ENCODE measurements at places on chromosomes 12 and 14.
A peak's percentile ranks its signal among the peaks of the same experiment; 100 is the strongest.

DNA sequence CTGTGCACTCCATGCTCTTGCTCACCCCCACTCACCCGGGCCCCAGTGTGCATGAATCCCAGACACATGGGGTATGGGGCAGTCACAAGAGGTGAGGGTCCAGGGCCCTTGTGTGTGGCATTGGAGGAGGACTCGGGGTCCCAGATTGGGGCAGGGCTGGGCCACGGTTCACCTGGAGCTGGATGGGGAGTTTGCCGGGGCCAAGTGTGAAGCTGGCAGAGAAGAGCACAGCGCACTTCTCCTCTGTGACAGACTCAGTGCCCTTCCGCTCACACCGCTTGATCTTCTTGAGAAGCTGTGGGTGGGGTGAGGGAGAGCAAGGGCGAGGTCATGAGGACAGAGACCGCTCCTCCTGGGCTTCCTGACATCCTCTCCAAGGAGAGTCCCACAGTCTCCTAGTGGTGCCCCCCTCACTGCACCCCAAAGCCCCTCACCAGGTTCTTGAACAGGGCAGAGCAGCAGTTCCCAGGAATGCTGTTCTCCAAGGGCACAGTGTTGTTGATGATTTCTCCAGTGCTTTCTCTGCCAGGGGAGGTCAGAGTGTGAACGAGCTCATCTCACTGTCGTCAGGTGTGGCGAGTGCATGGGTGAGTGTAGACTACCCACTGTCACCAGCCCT is 6.8 kb downstream of the STAT6 start:
- no peak for DNase-seq

GRCh38 chr12:53102883-53103807 is at the start of gene SOAT2:
Gene SOAT2, plus strand, starts transcription at chr12:53103486. Its CDS starts 92 bp downstream, at chr12:53103578.
- no peak for DNase-seq

DNA sequence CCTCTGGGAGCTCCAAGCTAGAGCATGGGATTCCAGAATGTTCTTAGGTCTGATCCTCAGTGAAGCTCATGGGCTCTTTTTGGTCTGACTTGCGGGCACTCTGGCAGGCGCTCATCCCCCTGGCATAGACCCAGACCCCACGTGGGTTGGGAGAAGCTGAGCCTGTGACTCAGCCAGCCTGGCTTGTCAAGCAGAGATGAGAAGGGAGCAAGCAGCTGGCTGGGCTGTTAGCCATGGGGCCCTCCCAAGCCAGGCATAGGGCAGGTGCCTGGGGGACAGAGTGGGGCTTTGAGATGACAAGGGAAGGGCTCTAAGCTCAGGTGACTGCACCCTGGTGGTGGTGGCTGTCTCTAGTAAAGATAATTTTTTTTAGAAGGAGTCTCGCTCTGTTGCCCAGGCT is 80.3 kb upstream of the NOS1 start:
- DNase-seq = no peak

GRCh38 chr12:116370004-116370404 is 92.5 kb upstream of the MED13L start:
- DNase-seq = peak; percentile 77

DNA sequence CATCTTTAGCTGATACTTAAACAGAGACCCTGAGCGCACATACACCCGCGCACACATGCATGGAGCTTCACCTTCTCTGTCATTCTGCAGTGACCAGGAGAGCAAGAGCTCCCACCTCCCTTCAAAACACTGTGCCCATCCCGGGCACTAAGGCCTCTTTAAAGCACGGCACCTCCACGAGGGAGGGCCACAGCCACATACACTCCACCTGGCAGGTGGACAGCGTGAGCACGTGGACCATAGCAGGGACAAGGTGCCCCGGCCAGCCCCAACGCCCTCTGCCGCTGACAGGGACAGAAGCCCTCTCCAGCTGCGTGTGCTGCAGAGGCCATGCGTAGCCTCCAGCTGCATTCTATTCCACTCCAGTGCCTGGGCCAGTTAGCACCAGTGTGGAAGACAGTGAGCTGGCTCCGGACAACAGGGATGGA is 5.4 kb downstream of the GAPDH start:
- DNase-seq = no peak

- no peak for DNase-seq
Observed at GRCh38 chr14:20591235-20591634, at the start of gene RNASE12. Gene RNASE12, minus strand, starts transcription at chr14:20591376. Its CDS starts 653 bp downstream, at chr14:20590723.

GRCh38 chr12:73984552-73984951 is 553.1 kb upstream of the ATXN7L3B start:
- DNase-seq = no peak

- DNase-seq = peak; percentile 7
Observed at GRCh38 chr12:10189653-10190052, 10.8 kb downstream of the TMEM52B start.

- peak; percentile 84 for DNase-seq
Observed at GRCh38 chr12:124636138-124636978, 68.9 kb upstream of the NCOR2 start.

DNA sequence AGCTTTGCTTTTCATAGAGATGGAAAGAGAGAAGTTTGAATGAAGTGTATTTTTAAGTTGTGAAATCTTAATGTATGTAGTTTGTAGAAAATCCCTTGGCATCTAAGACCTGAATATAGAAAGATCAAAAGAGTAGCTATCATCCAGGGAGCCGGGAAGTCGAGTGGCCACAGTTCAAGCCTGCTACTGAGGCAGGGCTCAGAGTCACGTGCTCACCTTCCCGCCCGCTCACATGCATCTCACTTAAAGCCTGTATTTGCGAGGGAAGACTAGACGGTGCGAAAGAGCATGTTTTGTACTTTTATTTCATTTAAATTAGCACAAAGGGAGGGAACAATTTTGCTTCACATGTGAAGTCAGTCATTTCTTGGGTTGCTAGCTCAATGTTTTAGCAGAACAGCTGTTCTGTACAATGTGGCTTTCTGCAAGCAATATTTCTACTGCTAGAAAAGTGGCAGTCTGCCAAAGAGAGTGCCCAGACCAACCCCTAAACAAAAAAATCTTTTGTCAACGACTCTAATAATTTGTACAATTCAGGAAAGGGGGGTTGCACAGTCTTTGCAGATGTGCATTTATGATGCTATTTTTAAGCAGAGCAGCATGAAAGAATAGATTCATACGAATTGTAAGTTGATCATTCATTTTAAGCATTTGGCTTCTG is 290.7 kb downstream of the NPAS3 start:
- peak; percentile 36 for DNase-seq

DNA sequence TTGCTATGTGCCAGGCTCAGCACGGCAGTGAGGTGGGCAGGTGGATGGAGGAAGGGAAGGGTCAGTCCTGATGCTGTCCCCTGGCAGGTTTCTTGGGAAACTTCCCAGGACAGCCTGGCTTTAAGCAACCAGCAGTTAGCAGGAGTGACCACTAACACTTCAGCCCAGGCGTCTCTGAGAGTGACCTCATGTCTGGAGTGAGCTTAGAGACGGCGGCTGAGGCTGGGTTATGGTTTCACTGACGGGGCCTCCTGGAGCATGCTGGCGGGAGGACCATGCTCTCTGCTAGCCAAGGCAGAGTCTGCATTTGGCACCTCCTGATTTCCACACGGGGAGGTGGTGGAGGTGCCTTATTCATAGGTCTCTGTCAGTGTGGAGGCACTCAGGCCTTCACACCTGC is 2.5 kb downstream of the HHIPL1 start:
- no peak for DNase-seq

DNA sequence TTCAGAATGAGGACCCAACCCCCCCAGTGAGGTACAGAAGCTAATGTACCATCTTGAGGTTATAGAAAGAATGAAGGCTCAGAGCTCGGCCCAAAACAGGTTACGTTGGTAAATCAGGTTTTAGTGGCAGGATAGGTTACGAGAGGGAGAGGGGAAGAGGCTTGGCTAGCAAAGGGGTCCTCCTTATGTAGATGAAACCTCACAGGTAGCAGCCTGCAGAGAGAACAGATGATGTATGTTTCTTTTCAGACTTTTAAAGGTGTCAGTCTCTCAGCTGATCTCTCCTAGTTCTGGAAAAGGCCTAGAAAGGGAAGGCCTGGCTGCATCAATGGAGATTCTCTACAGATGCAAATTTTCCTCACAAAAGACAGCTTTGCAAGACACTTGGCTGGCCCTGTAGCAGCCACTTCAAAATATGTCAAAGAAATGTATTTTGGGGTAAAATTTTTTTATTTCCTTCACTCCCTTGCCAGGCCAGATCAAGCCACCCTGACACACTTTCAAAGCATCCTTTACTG is 71.7 kb upstream of the CPSF6 start:
- no peak for DNase-seq

Measured in fibroblast of pulmonary artery (primary cell).